Fibroblast of lung (primary cell): ENCODE measurements at places on chromosomes 12 and 14.

DNA sequence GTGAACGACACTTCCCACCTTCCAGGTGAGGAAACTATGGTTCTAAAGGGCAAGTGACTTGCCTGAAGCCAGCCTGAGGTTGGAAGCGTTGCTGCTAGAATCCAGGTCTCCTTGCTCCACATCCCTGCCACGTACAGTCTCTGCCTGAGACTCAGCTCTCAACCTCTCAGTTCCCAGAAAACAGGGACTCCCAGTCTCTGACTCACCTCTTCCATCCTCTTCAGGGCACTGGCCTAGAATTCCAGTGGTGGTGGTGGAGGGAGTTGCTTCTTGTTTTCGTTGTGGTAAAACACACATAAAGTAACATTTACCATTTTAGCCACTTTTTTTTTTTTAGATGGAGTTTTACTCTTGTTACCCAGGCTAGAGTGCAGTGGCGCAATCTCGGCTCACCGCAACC lies 7.3 kb downstream of the GPR68 start:
- DNase-seq = peak; percentile 25

DNA sequence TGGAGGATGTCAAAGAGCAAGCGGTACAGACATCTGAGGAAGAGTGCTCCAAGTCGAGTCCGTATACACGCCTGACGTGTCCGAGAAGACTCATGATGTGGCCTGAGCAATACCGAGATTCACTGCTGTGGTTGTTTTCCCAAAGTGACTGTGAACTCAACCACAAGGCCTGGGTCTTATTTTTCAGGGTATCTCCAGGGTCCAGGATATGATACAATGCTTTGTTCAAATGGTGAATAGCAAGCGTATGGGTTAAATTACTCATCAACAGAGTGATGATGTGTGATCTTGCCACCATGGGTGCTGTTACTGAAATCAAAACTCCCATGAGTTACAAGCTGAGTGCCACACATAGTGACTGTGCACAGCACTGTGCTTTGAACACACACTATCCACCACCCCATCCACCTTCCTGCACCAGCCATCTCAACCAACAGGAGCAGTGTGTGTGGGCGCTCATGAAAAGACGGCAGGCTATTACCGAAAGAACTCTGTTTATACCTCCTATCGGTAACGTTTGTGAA lies 109.6 kb downstream of the BCAT1 start:
- peak; percentile 81 for DNase-seq

DNA sequence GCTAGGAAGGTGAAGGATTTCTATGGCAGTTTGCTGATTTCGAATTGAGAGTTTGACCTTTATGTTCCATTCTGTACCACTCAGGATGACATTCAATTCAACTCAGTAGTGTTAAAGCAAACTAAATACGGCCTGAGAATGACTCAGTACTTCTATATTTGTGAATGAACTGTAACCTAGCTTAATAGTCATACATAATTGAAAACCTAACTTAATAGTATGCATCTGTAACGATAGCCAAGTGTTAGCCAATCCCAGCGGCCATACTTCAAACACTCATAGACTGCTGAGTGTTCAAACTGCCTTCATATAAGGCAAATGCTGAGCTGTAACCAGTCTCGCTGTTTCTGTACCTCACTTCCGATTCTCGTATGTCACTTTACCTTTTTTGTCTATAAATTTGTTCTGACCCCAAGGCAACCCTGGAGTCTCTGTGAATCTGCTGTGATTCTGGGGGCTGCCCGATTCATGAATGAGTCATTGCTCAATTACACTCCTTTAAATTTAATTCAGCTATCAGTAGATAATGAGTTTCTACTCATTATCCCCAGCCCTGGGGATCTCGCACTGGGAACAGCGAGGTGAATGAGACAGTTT lies 98.5 kb upstream of the SLC24A4 start:
- peak; percentile 25 for DNase-seq

GRCh38 chr14:94946244-94946643 lies 176.3 kb upstream of the GSC start:
- no peak for DNase-seq

GRCh38 chr12:123106640-123107359 lies 44.1 kb downstream of the PITPNM2 start:
- DNase-seq = no peak
